ENCODE measurements at places on chromosomes 16 and 17.

- DNase-seq: peak; percentile 36
Measured at GRCh38 chr17:74240618-74241205, 27.3 kb downstream of the TTYH2 start.

GRCh38 chr17:12743046-12743445 is 46.3 kb upstream of the ARHGAP44 start:
- DNase-seq: no peak

GRCh38 chr17:42706732-42707131 is 24.4 kb downstream of the CNTNAP1 start:
- DNase-seq: no peak

- DNase-seq: no peak
Measured at GRCh38 chr16:2319606-2320005, 20.9 kb downstream of the ABCA3 start.

- no peak for DNase-seq
Measured at GRCh38 chr17:32021615-32021955, 14.4 kb downstream of the LRRC37B start.

DNA sequence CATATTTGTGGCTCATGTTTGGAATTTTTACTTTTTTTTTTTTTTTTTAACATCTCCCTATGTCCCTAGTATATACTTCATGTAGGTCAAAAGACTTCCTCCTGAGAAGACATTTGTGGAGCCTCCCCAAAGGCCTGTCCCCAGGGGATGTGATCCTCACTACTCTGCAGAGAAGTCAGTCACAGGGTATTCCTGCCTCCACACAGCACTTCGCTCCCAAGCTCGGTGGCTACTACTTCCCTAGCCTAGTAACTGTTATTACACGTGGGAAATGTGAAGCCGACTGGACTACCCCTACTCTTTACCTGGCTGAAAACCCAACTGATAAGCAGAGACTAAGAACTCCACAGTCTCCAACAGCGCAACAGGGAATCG is 116.8 kb downstream of the HIC1 start:
- no peak for DNase-seq

DNA sequence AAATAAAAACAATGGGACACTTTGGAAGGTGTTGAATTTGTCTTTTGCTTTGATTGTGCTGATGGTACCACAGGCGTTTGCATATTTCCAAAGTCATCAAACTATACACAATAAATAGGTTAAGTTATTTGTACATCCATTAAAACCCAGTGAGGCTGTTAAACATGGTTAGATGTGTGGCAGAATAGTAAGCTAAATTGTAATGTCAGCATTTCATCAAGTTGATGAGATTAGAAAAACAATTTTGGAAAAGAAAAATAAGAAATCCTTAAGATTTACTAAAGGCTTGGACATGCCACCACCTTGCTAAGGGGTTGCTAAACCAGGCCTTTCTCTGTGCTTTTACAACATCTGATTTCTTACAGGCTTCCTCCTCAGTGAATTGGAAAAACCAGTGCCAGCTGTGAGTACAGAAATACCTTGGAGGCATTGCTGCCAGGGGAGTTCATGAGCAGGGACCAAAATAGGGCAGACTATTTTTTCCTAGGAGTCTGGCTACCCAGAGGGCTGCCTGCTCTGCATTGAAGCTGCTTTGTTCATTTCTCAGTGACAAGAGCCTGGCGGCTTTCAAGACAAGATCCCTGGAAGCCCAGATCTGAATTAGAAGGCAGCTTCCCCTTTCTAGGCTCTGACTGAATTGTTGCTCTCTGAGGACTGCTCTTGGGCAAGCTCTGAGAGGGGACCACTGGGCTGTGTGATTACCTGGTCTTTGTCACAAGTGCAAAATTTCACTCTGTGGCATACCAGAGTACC is 43.4 kb upstream of the CA10 start:
- DNase-seq: no peak

GRCh38 chr16:73853968-73854367 is 442.6 kb upstream of the PSMD7 start:
- no peak for DNase-seq

- peak; percentile 30 for DNase-seq
Measured at GRCh38 chr17:17784657-17785267, 52.0 kb downstream of the SREBF1 start.

DNA sequence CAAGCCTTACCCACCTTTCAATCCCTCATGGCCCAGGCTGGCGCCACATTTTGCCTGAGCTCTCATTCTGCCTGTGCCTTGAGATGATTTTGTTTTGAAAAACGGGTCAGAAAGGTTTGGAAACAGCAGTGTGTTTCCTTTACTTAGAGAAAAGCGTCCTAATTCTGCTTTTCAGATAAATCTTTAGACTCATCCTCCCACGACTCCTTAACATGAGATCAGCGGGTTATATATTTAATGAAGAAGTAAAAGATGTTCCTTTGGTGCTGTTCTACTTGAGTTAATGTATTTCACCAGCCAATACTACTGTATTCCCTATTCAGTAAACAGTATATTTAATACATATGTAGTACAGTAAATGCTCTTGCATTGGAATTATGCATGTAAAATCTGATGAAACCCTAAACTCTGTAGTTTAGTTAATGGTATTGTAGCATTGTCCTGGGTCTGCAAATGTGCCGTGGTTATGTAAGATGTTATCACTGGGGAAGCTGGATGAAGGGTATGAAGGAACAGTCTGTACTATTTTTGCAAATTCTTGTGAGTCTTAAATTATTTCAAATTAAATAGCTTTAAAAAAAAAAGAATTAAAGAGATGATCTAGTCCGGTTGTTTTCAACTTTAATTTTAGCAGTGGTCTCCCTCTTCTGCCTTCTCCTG is 199.4 kb upstream of the CACNG5 start:
- DNase-seq: no peak

DNA sequence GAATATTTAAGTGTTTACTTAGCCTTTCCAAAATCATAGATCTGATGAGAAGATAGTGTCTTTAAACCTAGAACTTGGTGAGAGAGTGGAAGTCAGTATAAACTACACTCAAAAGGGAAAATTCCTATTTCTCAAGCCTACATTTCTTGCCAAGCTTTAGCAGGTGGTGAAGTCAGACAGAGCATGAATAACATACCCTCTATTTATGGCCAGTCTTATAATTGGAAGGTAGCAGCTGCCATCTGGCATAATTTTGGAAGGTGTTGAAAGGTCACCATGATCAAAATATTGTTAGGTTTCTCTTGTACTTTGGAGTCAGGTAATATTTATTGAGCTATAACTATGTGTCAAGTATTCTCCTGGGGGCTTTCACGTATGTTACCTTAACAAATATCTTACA is 729.3 kb upstream of the KIF2B start:
- DNase-seq: no peak

DNA sequence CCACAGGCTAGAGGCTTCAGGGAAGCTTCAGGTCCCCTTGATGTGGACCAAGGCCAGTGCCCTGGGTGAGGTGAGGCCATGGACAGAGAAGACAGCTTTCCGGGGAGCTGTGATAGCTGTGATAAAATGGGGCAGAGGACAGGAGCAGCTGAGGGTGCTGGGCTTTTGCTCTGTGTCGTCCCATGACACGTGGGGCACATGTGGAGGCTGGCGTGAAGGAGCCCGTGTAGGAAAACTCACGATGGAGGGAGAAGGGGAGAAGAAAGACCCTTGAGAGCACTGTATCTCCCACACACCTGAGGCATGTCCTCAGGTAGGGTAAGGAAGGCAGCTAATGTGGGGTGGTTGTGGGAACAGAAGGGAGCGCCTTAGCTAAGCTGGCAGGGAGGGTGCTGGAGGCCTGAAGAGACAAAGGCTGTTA is 21.3 kb downstream of the B9D1 start:
- DNase-seq: no peak

DNA sequence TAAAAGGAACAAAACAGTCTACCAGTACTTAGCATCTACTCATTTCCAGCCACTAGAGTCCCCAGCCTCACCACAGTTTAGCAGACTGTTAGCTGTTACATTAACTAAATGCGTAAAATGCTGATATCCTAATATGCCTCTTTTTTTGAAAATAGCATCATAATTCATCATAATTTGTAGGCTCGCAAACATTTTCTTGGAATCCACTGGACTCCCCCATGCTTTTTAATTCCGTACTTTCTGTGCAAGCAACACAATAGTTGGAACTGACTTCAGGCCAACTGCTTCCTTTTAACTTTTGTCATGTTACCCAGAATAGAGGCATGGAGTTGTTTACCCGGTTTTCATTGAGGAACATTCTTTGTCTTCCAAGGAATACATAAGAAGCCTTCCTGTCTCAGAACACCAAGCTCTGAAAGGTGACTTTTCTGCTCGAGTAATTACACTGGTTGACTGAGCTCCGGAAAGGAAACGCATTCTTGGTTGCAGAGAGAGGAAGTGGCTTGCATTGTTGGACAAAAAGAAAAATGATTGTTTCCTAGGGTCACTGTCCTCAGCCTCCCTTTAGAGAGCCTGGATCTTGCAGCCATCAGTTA is 30.9 kb upstream of the SEC14L1 start:
- DNase-seq: no peak

- DNase-seq: no peak
Measured at GRCh38 chr16:85911251-85911930, 12.4 kb downstream of the IRF8 start.

DNA sequence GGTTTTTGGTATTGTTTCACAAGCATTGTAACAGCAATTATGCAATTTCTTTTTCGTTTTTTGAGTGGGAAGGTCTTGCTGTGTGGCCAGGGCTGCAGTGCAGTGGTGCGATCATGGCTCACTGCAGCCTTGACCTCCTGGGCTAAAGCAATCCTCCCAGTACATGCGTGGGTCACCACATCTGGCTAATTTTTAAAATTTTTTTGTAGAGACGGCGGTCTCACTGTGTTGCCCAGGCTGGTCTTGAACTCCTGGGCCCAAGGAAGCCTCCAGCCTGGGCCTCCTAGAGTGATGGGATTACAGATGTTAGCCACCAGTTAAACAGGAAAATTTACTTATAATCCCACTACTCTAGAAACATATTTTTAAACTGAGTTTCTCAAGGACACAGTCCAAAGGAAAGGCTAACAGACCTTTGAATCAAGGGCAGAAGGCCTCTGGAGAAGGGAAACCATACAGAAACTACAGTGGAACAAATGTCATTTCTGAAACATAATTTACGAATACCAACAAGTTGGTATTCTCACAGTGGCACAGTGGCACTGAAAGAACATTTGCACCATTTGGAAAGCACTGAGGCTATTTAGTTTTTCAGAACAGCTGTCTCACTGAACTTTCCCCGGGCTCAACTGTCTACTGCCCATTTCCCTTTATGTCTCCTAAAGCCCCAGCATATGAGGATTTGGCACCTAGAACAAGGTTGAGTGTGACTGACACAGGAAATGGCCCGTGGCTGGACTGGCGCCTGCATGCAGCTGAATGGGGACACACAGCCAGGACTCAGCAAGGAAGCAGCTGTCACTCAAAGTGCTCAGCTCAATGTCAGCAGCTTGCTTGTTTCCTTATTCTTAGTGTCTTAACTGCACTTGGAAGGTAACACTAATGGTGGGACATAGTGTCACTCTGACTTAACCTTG is 2.8 kb upstream of the PRKAR1A start:
- DNase-seq: no peak

DNA sequence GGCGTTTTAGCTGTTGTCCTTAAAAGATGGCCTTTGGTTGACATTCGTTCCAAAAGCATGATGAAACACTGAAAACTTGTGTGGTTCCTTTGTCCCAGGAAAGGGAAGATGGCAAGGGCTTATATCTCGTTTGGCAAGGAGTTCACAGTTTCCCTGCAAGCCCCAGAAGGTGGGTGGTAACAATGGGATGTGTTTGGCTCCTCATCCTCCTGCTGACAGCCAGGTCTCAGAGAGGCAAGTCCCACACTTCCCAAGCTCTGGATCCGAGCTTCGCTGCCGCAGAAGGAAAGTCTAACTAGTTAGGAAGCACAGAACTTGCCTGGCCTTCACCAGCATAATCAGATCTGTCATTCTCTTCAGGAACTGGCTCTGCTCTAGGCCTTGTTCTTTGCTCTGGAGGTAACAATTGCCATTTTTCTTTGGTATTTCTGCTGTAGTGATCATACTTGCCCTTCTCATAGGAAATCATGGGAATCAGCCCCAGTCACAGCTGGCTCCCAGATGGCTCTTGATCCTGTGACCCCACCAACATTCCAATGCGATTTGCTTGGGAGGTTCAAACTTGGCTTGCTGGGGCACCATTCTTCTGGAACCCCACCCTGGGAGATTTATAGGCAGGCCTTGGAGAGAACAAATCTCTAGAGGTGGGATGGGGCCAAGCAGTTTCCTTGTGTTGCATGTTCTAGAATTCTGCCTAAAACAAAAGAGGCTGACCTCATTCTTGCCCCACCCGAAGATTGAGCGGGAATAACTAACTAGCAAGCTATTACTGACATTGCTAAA is 17.9 kb downstream of the KPNA2 start:
- DNase-seq: no peak

DNA sequence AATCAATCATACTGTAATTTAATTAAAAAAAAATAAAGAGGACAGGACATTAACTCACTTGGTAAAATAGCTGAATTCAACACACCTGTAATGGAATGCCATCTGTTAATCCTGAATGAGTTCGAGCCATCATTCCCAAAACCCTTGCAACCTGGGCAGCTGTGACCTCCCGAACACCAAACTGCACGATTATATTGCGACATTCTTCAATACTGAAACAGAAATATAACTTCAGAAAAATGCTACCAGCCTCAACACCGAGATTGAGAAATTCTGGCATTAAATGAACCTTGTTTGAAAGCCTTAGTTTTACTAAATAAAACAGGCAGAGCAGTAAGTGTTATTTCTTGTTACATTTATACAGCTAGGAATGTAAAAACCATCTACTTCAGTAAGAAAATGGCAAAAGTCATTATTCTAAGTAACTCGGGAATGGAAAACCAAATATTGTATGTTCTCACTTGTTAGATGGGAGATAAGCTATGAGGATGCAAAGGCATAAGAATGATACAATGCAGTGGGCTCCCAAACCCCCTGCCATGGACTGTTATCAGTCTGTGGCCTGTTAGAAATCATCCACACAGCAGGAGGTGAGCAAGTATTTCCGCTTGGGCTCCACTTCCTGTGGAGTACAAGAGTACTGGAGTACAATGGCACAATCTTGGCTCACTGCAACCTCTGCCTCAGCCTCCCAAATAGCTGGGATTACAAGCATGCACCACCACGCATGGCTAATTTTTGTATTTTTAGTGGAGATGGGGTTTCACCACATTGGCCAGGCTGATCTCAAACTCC is 46.5 kb downstream of the CNOT1 start:
- DNase-seq: no peak

- DNase-seq: no peak
Measured at GRCh38 chr17:58413684-58414083, 3.6 kb downstream of the RNF43 start.

DNA sequence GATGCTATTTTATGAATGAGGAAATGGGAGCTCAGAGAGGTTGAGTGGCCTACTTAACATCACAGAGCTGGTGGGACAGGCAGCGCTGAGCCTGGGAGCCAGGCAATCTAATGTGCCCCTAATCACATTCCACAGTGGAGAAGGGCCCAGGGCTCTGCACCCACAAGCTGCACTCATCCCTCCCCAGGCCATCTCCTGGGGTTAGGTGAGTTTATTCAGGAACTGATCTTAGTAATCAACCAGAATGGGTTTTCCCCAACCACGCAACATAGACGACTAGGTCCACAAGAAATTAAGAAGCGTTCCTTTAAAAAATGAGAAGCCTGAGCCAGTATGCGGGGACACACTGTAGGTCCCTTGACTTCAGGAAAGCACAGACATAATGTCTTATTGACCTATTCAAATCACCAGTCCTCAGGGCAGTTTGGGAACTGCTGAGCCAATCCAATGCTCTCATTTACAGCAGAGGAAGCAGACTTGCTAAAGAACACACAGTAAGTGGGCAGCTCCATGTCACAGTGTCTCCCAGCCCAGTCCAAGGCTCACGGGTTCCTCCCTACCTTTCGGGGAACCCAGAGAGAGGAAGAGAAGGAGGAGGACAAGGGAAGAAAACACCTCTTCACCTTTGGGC is 2.3 kb downstream of the MPP3 start:
- no peak for DNase-seq

GRCh38 chr17:64411999-64412771 is 21.5 kb upstream of the PECAM1 start:
- peak; percentile 78 for DNase-seq
